ACHN (cell line): ENCODE measurements at places on chromosomes 1 and 21.

DNA sequence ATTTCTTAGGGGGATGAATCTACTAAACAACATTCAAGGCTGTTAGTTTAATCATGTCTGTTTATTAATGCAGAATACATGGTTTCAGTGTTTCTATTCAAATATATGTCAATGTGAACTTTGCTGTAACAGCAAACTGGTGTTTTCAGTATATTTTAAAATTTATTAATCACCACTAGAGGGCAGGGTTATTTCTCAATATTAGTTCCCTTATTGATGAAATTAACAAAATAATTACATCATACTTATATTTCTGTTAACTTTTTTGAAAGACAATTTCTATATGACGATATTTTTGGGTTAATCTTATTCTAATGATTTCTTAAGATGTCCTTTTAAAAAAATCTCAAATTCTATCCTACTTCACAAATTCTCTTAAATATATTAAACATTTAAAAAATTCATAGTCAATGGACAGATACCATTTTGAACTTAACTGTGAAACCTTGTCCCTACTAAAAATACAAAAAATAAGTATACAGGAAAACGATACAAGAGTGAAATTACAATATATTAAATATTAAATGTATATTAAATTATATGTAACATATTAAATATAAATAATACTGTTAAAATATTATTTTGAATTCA is 1034.1 kb upstream of the PRMT6 start:
- peak; percentile 18 for DNase-seq

DNA sequence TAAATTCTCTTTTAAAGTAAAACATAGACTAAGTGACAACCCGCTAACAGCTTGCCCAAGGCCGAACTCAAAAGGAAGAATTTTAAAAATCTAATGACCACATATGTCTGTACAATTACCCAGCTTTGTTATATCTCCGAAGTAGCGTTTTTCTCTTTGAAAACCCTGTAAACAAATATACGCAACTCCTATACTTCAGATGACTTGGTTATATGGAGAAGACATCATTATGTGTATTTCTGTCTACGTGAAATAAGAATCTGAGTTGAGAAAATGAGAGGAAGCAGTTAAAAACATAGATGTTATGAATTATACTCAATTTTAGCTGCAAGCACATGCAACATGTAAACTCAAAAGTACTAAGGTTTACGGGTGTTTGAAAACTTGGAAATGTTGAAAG is 2.0 kb downstream of the PBX1 start:
- peak; percentile 25 for DNase-seq

DNA sequence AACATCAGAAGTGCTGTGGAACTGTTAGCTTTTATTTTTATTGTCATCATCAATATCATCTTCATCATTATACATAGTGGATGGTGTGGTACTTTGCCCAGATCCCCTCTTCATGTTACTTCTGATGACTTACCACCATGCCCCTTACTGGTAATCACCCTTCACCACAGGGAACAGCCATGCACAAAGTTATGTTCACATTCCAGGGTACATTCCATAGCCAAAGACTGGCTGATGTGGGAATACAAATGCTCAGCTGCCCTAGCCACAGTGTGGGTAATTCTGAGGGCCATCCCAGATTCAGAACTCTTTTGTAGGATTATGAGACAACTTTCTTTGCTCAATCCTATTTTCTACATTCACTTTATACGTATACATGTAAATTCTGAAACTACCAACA is 691.3 kb upstream of the CXADR start:
- peak; percentile 28 for DNase-seq

- DNase-seq = no peak
These were observed 150.7 kb upstream of the COL6A1 start for GRCh38 chr21:45830720-45831366.

GRCh38 chr1:52190500-52191252 is 48.8 kb downstream of the ZFYVE9 start:
- DNase-seq = no peak

- DNase-seq = no peak
These were observed 18.0 kb downstream of the ADGRB2 start for GRCh38 chr1:31745946-31746670.

- no peak for DNase-seq
These were observed 26.1 kb downstream of the CD244 start for GRCh38 chr1:160836561-160836960.

GRCh38 chr1:174723816-174724215 is 275.9 kb upstream of the CACYBP start:
- no peak for DNase-seq

GRCh38 chr1:57115030-57115614 is 149.3 kb upstream of the C8B start:
- DNase-seq = no peak

GRCh38 chr21:35196128-35196527 is 147.0 kb upstream of the RUNX1 start:
- no peak for DNase-seq
